Stimulated activated CD4-positive, alpha-beta T cell treated with anti-CD3 and anti-CD28 coated beads, Interleukin-2, amount 100 ng/mL, for 24 hours (primary cell): ENCODE measurements at places on chromosomes 13 and 19.

- DNase-seq = no peak
These were observed 11.5 kb upstream of the ACOD1 start for GRCh38 chr13:76936763-76937162.

DNA sequence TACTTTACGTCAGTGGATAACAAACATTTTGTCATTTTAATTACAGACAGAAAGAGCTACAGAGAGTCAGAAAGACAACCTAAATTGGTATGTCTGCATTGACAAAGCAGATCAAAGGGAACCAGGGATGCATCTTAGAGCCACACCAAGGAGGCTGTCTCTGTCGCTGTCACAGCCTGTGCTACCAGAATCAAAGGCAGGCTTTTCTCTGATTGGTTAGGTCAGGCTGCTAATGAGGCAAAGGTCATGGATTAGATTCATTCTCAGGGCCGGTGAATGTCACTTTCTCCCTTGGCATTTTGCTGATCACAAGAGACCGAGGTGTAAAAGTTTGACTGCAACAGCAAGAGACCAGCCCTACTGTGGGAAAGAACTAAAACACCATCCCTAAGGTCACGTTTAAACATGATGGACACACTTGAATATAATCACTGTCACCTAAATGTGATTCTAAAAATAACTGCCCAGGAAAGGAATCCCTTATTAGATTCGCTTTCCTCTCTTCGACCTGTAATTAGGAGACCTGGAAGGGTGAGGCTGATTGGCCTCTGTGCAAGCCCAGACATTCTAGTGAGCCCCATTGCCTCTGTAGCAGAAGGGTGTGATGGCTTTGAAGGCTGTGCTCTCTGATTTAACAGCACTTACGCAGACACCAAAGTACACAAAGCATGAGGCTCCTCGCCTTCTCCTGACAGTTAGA, 314.4 kb upstream of the NBEA start:
- no peak for DNase-seq

- DNase-seq = no peak
These were observed 103.1 kb downstream of the TNFRSF19 start for GRCh38 chr13:23673354-23673753.

DNA sequence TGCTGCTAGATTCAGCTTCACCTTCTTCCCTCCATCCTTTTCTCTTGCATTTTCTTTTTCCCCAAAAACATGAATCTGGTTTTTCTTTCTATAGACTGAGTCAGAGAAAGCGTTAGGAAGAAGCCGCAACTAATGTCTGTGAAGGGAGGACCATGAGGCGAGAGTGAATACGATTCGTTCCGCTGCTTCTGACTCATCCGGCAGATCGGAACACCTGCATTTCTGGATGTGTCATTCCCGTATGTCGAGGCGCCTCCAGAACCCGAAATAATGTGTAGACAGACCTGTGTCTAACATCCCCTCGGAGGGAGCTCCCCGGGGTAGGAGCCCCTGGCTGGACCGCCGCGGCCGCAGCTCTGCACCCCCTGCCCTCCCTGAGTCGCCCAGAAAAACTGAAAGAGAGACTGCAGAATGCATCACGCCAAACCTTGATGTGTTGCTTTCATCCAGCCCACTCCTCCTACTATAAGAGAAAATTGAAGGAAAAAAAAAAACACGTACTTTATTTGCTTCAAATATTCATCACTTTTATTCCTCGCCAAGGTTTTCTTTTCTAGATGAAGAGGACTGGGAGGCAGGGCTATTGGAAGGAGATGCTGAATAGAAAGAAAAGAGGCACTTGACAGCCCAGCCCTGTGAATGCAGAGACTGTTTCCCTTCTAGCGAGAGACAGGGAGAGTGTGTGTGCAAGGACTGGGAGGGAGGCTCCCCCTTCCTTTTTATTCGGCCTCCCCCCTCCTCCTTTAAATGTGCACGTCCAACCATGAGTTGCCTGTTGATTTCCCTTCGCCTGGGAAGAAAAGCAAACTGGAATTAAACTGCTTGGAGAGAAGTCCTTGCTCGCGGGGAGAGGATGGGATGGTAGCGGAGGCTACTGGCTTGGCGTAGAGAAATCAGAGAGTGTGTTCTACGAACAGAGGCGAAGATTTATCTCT, 616 bp upstream of the PCDH17 start:
- DNase-seq = peak; percentile 8

GRCh38 chr19:32012206-32012605, 333.2 kb upstream of the ZNF507 start:
- no peak for DNase-seq

GRCh38 chr13:100646030-100646673, 28.4 kb downstream of the TMTC4 start:
- DNase-seq = no peak

DNA sequence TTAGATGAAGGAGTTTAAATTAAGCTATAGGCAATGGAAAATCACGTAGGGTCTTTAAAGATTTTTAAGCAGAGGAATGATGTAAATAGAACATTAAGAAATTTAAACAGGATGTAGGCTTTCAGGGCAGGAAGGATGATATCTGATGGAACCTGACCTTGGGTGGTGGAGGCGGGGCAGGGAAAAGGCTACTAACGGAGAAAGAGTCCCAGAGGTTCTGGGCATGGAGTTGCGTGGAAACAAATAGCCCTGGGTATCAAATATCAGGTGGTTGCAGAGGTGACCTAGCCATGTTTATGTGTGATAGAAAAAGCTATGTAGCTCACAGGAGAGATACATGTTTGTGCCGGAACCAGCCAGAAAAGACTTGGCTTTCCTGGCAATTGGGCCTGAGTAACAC, 7.8 kb upstream of the CDK8 start:
- DNase-seq = no peak

DNA sequence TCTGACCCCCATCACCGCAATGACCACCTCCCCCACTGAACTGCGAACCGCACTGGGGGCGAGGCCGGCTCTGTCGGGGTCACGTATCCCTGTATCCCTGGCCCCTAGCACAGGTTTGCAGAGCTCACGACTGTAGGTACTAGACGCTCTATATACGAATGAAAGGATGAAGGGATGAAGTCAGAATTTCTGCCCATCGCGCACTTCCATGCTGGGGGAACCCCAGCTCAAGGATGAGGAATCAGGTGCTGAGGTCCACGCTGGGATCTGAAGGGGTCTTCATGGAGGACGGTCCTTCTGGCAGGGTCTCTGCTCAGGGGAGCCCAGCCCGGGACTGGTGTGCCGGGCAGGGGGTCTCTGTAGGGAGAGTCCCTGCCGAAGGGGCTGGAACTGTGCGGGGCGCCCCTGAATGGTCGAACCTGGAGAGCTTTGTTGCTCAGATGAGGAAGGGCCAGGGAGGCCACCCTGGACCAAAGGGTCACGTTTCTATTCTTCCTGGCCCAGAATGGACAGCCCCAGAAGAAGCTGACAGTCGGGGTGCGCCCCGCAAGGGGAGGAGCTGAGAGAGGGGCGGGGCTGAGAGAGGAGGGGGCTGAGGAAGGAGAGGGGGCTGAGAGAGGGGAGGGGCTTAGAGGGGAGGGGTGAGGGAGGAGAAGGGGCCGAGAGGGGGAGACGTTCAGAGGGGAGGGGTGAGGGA, 37.9 kb upstream of the SEMA6B start:
- DNase-seq = no peak

- no peak for DNase-seq
These were observed 21.6 kb upstream of the MATK start for GRCh38 chr19:3807574-3808354.

DNA sequence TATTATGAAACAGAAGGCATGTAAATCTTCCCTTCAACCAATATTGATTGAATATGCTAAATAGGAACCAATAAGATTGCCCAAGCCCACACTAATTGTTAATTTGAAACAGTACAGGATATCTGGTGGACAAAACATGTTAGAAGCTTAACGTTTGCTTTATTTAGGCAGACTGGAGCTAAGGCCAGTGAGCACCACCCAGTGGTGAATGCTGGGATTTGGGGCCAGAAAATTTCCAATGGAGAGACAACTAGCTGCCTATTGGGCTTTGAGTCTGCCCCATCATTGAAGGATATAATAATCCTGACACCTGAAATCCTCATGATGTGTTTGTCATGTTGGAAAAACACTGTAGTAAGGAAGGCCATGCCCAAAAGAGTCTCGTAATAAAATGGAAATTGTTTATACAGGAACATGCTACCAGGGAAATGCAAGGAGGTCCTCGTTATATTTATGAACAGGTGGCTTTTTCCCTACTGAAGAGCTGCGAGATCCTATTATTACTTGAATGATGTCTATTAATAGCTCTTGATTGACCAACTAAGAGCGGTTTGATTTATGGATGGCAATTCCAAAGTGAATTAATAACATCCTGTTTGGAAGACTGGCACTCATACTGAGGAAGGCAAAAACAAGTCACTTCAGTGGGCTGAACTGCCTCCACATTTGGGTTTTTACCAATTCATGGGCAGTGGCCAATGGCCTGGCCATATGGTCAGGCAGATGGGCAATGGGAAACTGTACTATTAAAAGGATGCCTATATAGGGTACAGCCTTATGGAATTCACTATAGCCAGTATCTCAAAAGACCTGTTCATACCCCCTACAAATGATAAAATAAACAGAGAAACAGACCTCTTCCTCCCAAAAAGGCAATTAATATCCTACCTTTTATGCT, 8.7 kb downstream of the SIGLECL1 start:
- DNase-seq = peak; percentile 28

- DNase-seq = no peak
These were observed 14.8 kb downstream of the AXL start for GRCh38 chr19:41233748-41234240.

DNA sequence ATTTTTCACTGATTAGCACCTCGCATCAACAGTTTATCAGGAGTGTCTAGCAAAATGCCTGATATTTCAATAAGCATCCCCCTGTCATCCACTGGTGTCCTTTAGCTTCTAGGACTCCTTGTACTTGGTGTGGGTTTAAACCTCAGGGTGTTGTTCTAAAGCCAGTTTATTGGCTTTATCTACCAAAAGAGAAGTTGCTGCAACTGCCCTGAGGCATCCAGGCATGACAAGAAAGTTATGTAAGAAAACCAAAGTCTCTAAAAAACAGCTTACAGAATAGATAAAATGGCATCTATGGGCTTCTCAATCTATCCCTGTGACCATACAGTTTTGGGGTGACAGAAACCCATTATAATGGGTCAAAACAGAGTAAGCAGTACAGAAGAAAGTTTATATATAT, 120.3 kb upstream of the ZNF91 start:
- no peak for DNase-seq

- no peak for DNase-seq
These were observed 1571.2 kb upstream of the PRR20A start for GRCh38 chr13:55569514-55569913.

DNA sequence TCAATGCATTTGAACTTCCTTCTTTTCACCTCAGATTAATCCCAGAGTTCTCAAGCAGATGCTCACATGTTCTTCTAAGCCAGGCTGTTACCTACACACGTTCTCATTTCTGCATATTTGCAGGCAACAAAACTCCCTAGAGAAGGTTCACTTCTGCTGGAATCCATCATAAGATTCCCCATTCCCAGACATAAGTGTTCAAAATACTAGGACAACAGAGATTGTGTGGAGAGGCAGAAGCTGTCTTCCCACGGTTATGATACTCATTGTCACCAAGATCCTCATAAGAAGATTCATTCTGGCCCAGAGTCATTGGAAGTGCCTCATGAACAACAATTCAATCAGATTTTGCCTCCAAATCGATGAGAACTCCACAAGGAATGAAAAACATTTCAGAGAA, 931.6 kb upstream of the MIR17HG start:
- no peak for DNase-seq

GRCh38 chr19:40414542-40415535, 1.7 kb upstream of the PRX start:
- no peak for DNase-seq

DNA sequence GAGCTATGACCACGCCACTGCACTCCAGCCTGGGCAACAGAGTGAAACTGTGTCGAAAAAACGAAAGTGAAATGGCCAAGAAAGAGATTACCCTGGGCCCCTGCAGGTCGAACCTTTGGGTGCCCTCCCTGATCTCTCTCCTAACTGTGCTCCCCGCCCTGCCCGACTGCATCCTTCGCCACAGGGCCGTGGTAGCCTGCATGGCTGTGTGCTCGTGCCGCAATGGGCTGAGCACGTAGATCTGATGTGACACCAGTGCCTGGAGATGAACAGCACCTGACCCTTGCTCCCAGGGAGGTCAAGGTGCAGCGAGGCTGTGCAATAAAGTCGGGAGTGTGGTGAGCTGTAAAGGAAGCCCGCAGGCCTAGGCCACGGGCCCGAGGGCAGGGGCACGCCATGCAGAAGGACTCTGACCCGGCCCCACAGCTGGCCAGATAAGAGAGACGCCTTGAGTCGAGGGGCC, 60.2 kb downstream of the PEX11G start:
- no peak for DNase-seq

DNA sequence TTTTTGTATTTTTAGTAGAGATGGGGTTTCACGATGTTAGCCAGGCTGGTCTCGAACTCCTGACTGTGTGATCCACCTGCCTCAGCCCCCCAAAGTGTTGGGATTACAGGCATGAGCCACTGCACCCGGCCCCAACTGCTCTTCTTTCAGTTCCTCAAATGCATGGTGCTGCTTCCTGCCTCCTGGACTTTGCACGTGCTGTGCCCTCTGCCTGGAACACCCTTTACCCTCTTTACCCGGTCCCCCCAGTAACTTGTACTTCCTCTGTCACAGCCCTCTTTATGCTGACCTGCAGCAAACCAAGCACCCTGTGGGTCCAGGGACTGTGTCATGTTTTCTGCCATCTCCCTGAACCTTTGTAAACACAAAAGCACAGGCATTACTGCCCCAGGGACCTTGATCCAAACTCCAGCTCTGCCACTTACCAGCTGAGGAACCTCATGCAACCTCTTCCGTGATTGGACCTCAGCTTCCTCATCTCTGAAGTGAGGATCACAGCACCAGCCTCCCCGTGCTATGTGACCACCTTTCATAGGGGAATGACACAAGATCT, 3.8 kb downstream of the BLVRB start:
- DNase-seq = no peak

DNA sequence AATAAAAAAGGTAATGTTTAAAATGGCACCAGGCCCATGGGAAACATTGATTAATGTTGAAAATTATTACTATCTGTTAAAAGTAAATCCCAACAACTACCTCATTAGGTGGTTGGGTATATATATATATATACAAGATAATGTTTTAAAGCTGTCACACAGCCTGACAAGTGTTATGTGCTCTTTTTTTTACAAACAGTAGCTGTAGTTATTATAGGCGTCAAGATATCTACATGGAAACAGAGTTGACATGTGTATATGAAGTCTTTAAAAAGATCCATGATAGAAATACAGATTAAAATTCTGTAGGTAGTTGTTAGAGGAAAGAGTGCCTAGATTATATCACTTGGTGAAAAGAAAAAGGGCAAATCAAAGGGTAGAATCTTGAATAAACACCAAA, 279.9 kb downstream of the SLITRK6 start:
- DNase-seq = no peak

GRCh38 chr13:112362021-112362420, 14.1 kb upstream of the SPACA7 start:
- no peak for DNase-seq

DNA sequence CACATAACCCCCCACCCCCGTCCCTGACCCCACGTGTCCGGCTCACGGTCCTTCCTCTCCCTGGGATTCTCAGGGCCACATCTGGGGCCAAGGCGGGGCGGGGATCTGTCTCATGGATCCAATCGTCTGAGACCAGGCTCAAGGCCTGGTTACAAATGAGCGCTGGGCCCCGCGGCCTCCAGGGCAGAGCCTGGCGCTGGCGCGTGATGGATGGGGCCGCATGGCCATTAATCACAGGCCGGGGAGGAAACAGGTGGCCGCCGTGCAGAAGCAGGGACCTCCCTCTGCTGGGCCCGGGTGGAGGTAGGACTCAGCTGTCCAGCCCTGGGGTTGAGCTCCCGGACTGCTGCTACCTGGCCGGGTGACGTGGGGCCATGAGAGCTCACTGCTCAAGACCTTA, 5.8 kb upstream of the TLE5 start:
- DNase-seq = no peak
